ENCODE measurements at places on chromosomes 6 and 20.
A peak's percentile ranks its signal among the peaks of the same experiment; 100 is the strongest.

DNA sequence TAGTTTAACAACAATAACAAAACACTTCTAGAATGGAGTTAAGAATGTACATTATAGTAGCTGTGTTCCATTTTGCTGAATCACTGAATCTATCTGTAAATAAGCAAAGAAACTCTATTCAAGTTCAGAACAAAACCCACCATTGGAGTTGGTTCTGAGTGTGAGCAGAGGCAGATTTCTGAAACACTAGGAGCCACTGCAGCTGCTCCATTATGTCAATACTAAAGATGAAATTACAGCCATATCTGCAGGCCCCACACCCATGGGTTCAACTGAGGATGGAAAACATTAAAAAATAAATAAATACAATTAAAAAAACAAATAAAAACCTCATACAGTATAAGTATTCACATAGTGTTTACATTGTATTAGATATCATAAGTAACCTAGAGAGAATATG, 91.0 kb downstream of the REPS1 start:
- DNase-seq, result no peak

GRCh38 chr6:121619987-121620740, 184.7 kb downstream of the GJA1 start:
- no peak for DNase-seq

- DNase-seq, result no peak
Measured at GRCh38 chr20:2231701-2232100, 64.1 kb upstream of the TGM3 start.

- no peak for DNase-seq
Measured at GRCh38 chr6:123547216-123547978, 89.4 kb downstream of the TRDN start.

DNA sequence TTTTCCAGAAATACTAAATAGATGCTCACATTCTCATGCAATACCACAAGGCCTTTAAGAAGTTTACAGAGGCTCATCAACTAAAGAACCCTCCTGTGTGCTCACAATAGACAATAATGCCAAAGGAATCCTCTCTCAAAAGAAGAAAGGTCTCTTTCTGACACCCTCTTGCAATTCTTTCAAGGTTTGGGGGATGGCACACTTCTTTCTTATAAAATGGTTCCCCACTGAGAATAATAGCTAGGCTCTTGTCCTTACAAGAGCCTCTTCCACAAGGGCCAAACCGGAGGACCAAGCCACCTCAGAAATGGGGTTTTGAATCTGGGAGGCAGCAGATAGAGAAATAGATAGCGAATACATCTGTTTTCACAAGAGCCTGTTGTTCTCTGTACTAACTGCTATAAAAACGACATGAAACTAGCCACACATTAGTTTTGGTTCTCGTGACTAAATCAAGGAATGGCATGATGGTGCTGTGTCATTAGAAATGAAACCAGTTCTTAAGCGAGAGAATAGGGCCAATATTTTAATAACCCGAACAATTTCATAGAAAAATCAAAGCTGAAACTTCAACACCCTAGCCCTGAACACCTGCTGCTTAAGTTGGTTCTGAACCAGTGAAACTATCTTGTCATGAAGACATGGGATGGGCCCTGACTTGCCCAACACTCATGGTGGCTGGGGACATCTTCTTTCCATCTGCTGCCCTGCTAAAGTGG, 81.1 kb downstream of the PRDM1 start:
- DNase-seq, result no peak

GRCh38 chr6:167913699-167914098, 83.8 kb upstream of the KIF25 start:
- no peak for DNase-seq

DNA sequence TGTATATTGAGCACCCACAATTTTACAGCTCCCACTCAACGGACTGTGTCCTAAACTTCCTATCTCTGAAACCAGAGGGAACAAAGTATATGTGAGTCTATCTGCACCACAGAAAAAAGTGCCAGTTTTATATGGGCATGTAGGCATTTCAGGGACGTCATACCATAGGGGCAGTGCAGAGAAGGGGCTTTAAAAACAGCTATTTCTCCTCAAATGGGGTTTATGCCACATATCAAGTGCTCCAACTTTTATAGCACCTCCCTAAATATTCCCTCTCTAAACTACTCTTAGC, 28.9 kb upstream of the ASF1A start:
- no peak for DNase-seq

DNA sequence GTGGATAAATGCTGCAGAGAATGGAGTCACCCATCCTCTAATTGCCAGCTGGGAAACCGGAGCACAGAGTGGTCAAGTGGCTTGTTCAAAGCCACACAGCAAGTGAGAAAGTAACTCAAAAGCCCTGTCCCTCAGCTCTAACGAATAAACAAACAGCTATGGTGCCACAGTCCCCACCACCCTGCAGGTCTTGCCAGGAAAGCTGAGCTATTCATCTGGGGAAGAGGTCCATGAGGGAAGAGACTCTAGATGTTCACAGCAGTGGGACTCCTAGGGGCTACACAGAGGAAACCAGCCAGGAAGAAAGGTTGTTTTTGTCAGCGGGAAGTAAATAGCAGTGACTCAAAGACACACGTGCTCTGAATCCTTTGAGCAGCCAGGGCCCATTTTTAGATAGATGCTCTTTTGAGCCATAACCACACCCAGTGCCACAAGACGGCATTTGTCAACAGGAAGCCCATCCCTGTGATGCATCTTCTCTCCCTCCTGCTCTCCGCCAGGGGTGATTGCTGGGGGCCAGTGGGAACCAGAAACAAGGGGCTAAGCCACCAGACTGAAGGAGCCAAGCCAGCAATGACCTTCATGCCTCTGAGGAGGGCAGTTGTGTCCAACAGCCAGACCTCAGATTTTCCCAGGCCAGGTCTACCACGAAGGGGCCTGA, 32.4 kb upstream of the TCP11 start:
- no peak for DNase-seq

DNA sequence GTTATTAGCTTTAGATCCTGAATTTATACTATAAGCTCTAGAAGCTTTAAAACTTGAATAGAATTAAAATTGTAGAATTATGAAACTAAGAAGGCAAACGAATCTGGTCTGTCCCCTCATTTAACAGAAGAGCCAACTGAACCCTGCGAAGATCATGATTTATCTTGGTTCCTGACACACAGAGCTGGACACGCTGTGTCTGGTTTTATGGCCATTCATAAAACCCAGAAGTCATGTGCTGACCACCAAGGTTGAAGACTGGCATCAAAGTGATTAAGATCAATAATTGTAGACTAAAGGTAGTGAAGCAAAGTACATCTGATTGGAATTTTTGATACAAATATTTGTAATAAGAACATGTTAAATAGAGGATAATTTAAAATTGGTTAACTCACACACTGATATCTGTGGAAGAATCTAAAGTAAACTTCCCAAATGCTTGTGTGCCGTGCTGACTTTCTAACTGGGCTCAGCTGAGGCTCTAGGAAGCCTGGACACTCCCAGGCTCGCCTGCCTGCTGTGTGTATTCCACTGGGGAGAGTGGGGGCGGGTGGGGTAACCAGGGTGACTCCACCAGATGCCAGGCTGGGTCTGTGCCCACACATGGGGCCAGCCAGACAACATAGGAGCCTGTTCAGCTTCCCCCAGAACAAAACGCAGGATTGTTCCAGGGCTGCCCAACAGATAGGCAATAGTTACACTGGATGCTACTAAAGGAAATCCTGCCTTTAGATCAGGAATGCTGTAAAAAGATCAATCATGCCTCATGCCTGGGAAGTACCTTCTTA, 42.1 kb upstream of the SLC22A3 start:
- no peak for DNase-seq

- DNase-seq, result no peak
Measured at GRCh38 chr6:149961728-149962425, 1.9 kb upstream of the ULBP1 start.

- no peak for DNase-seq
Measured at GRCh38 chr6:43621078-43621835, 7.8 kb downstream of the GTPBP2 start.

DNA sequence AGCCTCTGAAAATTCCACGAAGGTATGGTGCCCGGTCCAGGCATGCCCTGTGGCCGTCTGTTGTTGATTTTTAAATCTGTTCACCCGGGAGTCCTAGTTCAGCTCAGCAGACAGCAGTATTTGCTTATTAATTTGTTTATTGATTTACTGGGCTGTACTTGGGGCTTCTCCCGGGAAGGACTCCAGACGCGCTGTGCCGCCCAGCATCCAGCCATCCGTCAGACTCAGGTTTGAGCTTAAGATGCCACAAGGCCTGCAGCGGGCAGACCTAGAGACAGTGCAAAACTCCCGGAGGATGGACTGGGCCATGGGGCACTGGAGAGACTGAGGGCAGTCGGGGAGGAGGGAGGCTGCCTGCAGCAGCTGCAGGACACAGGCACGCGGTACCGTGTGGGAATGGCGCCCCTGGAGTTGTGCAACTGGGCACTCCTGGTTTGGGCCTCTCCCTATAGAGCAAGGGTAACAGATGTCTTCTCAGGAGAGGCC, 17.3 kb upstream of the CCDC167 start:
- DNase-seq, result no peak

- no peak for DNase-seq
Measured at GRCh38 chr6:158002249-158002950, 20.7 kb downstream of the SYNJ2 start.

DNA sequence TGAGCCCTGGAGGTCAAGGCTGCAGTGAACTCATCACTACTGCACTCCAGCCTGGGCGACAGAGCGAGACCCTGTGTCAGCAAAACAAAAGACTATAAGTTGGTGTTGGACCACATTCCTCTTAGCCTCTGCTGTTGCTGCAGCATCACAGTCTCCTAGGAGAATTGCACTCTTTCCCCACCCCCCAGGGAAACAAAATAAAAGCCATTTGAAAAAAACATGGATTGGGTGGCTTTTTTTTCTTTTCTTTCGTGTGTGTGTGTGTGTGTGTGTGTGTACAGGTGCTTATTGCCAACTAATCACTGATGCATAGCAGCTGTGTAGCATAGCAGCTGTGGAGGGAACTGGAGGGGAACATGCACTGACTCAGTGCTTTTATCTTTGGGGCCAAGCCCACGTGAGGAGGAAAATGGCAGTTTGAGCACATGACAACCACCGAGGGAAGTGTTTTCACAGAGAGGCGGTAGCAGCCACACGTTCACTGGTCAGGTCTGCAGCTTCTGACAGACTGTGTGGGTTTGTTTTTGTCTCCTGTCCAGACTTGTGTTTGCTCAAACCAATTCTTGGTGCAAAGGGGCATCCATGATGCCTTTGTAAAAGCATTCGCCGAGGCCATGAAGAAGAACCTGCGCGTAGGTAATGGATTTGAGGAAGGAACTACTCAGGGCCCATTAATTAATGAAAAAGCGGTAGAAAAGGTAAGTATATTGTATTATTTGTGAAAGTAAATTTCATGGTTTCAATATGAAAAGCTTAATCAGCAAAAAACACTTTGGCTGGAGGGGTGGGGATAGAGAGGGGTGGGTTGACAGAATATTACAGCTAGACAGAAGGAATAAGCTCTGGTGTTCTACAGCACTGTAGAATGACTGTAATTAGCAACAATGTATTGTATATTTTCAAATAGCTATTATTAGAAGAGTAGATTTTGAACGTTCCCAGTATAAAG, 27.7 kb downstream of the ALDH5A1 start:
- DNase-seq, result no peak

GRCh38 chr6:158642097-158642601, 2.4 kb downstream of the DYNLT1 start:
- no peak for DNase-seq

DNA sequence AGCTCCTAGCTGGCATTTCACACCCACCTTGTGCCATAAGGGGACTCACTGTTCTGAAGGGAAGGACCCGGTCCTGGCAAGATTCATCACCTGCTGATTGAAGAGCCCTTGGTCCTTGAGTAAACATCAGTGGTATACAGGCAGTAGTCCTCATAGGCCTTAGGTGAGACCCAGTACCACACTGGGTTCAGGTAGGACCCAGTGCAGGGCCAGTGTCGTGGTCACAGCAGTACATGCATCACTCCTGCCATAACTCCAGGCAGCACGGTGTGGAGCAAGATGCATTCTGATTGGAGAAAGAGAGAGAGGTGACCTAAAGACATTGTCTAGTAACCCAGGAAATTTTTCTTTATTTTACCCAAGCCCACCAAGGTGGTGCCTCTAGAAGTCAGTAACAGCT, 49.1 kb upstream of the THBS2 start:
- no peak for DNase-seq

GRCh38 chr6:52575502-52575892, 1.4 kb downstream of the TRAM2 start:
- no peak for DNase-seq

DNA sequence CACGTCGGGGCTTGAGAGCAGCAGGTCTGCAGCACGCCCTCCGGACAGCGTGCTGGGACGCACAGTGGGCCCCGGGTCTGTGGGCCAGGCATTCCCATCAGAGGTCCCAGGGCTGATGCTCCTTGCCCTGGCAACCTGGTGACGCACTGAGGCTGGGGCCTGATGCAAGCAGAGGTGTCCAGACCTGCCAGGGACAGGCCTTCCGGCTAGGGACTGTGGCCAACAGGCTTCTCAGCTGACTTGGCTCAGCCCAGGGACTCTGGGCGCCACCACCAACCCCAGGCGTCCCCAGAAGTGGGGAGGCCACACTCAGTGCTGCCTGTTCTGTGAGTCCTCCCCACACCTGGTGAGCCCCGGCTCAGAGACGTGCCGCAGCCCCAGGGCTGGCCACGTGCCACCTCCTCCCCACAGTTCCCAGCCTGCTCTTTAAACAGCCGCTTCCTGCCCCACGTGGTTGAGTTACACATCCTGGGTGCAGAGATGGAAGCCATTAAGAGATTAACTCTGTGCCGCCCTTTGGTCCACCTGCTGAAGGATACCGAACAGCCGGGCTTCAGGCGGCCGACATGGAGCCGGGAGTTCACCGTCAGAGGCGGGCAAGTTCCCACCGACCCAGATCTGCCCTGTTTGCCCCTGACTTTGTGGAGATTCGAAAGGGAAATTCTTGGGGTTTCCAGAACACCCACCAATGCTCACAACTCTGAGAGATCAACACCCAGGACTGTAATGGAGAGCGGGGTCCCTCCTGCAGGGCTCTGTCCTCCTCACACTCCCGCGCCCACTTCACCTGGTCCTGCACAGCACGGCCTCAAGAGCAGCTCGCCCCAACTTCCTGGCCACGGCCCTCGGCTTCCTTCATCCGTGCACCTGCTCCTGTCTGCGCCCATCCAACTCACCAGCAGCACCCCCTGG, 37.6 kb upstream of the ZBP1 start:
- no peak for DNase-seq

DNA sequence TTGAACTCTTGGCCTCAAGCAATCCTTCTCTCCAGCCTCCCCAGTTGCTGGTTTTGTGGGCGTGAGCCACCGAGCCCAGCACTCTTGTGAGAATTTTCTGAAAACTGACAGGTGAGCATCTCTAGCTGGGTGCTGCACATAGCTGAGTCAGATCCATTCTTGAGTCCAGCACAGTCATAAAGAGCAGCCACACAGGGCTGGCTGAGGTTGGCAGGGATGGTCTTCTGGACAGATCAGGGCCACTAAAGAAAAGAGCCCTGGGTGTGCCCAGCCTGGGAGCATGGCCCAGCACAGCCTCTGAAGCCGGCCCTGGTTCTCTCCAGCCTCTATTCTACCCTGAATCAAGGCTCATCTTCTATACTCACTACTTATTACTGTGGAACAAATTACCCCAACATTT, 11.5 kb downstream of the DLGAP4 start:
- no peak for DNase-seq

- DNase-seq, result no peak
Measured at GRCh38 chr6:139243536-139243935, 48.3 kb downstream of the TXLNB start.

- DNase-seq, result peak; percentile 38
Measured at GRCh38 chr6:73451223-73452106, 632 bp downstream of the CGAS start.

- DNase-seq, result no peak
Measured at GRCh38 chr6:51768087-51768486, 319.3 kb downstream of the PKHD1 start.

- no peak for DNase-seq
Measured at GRCh38 chr6:818196-818595, 125.3 kb upstream of the EXOC2 start.
